LoVo (cell line): ENCODE measurements at places on chromosomes 5 and 9.

DNA sequence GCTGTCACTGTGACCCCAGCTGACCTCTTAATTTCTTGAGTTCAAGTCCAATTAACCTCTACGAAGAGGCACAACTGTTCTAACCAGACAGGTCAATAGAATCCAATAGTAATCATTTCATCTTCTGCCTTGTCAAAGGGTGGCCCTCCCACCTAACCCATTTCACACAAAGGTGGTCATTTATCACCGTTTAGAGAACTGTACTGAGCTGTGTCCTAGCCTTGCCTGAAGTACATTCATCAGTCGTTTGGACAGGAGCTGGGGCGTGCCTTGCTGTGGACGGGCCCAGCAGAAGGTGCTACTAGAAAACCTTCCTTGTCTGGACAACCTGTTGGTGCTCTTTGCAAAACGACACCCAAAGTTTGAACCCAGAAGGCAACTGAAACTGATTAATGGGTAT, 605.4 kb downstream of the ISL1 start:
- DNase-seq, result no peak

GRCh38 chr5:149039506-149039905, 23.4 kb downstream of the SH3TC2 start:
- DNase-seq, result no peak

- no peak for DNase-seq
Measured at GRCh38 chr5:37715361-37715760, 124.5 kb downstream of the GDNF start.

- no peak for DNase-seq
Measured at GRCh38 chr5:134948911-134949310, 18.8 kb upstream of the CATSPER3 start.

DNA sequence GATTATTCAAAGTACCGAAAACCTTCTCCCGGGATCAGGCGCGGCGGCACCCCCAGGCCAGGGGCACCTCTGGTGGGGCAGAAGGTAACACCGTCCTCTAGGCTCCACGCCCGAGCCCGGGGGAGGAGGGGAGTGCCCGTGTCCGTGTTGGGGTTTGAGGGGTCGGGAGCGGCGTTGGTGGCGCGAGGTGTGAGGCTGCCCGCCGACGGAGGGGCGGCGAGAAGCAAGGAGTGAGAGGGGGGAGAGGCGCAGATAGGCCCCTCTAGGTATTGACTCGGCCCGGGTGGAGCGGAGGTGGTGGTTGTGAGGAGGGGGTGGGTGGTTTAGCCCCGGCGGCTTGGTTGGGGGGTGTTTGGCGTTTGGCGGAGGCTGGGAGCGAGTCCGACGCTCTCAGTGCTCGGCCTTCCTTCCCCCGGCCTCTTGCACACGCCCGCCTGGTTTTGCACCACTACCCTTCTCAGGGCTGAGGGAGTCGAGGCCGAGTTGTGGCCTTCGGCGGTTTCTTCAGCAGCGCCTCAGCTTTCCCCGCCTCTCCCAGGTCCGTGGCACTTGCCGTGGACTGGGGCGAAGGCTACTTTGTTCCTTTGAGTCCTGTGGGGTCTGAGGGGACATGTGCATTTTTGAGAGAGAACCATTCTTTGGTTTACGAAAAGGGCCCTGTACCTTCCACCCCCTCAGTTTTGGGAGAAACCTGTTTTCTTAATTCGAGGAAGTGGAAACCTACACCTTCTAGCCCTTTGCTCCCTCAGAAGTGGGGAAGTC, 450 bp downstream of the GPBP1 start:
- peak; percentile 13 for DNase-seq

GRCh38 chr9:81363916-81364480, 325.3 kb downstream of the TLE1 start:
- DNase-seq, result no peak

DNA sequence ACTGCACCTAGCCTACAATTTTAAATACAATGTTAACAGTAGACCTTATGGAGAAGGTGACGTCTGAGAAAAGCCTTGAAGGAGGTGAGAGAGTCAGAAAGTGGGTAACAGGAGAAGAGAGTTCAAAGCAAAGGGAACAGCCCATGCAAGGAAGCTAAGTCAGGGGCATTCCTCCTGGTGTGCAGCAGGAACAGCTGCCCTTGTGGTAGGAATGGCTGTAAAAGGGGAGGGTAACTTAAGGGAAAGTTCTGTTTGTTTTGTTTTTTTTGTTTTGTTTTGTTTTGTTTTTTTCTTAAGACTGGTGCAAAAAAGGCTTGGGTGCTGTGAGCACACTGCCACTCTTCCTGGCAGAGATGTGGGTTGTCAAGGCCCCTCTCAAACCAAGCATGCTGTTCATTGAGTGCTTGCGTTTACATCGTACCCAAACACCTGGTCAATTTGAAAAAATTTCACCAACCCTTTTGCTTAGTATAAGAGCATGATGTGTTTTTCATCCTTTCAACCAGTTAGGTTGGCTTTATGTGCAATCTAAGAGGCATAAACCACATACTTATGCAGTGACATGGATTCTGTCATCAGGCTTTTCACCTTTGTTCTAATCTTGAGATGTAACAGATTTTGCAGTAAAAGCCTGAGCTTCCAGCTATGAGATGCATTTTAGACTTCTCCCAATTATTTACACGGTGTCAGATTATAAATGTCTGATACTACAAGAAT, 279.7 kb downstream of the GLIS3 start:
- DNase-seq, result no peak

DNA sequence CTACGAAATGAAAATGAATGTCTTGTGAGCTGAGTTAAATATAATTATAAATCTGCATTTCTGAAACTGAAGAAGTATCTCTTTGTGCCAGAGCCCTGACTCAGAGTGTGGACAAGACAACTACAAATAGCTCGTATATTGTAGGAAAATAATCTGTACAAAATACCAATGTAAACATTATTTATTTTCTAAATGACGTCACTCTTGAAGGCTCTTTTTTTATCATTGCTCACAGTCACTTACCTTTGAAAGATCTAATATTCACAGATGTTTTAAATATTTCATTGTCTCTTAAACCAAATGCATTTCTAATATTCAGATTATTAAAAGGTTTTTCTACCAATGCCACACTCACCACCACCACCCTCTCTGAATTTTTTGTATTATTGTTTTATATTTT, 226.1 kb downstream of the SLCO4C1 start:
- DNase-seq, result no peak

- no peak for DNase-seq
Measured at GRCh38 chr9:83511051-83511450, 27.1 kb downstream of the FRMD3 start.

DNA sequence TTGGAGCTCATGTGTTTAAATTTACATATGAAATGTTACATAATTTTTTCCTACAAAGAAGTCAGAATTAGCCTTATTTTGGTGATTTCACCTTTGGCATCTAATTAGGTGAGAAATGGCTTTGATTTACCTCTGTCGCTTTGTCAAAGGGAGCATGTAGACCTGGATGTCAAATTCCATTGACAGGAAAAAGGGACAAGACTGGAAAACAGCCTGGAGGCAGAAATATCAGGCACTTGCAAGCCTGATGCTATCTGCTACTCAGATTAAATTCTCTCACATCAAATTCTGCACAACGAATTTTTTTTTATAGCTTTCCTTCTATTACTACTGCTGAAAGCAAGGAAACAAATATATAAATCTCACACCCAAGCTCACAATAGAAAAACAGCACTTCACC, 54.1 kb upstream of the CTNND2 start:
- DNase-seq, result no peak

GRCh38 chr5:145800181-145800580, 35.0 kb downstream of the PRELID2 start:
- no peak for DNase-seq

GRCh38 chr9:92614763-92615461, 55.0 kb downstream of the IPPK start:
- DNase-seq, result no peak

DNA sequence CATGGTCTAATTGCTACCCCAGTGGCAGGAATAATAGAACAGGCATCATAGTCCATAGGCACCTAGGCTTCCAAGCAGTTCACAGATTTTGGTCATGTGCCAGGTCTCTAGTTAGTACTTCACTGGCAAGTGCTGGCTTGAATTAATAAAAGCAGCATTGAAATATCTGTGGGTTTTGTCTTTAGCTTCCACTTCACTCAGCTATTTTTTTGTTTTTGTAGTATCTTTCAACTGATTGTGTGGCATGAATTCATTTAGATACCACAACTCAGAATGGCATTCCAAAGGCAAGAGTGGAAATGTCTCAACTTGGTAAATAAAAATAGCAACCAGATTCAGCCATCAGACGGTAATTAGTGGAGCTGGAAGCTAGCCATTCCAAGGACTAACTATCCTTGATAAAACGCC, 27.9 kb upstream of the ITGA2 start:
- DNase-seq, result no peak

DNA sequence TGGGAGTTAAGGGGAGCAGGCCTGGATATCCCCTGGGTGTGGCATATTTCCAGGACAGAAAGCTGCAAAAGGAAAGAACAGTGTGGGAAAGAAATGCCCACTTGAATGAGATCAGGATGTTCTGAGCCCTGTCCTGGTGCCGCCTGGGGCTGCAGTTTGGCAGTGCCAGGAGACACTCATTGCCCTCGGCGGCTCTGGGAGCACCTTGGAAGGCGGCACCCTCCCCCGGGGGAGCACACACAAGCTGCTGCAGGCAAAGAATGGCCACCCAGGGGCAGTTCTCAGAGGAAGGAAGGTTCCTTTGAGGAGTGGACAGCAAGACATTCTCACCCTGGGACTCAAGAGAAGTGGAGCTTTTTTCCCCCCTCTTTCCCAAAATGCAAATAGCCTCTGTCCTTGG, 305.3 kb downstream of the NTRK2 start:
- no peak for DNase-seq

DNA sequence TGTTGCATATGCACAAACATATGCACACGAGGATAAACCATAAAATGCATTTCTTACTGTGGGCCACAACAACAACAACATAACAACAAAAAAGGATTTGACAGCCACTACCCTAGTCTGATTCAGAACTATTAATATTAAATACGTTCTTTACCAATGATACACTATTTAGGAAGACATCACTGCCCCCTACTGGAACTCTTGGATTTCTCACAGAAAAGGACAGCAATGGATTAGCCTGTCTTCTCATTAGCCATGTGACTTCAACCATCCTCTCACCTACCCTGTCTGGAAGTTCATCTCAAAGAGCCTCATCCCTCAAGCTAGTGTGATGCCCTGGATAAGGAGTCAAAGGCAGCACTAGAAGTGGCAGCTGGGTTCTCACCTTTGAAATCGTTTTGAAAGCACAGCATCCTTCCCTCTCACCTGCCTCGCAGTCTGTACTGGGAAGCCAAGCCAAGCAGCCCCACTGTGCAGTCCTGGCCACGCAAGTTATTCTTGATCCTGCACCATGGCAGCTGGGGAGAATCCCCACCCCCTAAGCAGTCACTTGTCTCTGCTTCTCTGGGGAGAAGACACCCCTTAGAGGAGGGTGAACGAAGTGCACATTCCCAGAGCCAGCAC, 64.6 kb downstream of the SH3TC2 start:
- DNase-seq, result peak; percentile 54

DNA sequence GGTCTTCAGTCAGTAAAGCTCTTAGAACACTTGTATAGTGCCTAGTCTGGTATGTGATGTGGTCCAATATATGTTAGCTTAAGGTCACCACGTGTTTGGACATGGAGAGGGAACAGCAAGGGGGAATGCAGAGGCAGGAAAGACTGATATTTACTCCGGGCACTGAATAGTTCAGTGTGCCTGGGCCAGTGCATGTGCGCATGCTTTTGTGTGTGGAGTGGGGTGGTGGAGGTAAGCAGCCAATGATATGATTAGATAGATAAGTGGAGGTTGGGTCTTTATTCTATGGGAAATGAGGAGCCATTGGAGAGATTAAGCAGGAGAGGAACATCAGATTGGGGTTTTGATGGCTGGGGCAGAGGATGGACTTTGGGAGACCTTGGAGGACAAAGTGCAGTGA, 14.0 kb downstream of the OR13J1 start:
- DNase-seq, result no peak

- no peak for DNase-seq
Measured at GRCh38 chr5:137617528-137618205, 118.2 kb downstream of the KLHL3 start.

GRCh38 chr5:96712100-96712746, 50.0 kb downstream of the CAST start:
- DNase-seq, result no peak

DNA sequence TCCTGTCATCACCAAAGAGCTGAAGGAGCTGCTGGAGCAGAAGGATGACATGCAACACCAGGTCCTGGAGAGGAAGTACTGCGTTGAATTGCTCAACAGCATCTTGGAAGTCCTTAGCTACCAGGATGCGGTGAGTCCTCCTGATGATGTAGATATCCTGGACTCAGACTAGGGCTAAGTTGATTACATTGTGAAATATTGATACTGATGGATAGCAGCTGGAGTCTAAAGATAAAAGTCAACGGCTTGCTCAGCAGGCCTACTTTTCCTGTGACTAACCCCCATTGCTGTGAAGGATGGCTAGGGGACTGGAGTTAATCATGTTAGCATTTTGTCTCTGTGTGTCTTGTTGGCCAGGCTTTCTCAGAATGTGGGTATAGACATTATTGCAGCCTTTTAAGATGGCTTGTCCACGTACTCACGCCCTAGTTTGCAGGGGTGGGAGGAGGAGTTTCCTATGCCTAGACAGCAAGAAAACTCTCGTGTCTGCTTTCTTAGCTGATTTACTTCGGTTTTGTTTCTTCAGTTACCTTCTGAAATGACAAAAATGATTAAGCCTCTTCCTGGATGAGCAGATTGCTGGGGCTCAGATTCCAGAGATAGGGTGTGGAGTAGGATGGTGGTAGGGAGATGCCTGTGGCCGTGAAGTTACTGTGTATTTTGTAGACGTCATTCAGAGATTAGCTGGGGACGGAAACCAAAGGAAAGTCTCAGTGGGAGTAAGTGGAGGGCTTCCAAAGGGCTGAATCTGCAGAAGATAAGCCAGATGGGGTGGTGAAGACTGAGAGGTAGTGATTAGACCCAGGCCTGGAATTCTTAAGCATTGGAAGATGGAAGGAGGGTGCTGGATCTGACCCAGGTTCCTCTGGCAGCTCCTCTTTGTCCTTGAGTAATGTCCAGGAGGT, 166.3 kb downstream of the DOCK2 start:
- DNase-seq, result no peak

DNA sequence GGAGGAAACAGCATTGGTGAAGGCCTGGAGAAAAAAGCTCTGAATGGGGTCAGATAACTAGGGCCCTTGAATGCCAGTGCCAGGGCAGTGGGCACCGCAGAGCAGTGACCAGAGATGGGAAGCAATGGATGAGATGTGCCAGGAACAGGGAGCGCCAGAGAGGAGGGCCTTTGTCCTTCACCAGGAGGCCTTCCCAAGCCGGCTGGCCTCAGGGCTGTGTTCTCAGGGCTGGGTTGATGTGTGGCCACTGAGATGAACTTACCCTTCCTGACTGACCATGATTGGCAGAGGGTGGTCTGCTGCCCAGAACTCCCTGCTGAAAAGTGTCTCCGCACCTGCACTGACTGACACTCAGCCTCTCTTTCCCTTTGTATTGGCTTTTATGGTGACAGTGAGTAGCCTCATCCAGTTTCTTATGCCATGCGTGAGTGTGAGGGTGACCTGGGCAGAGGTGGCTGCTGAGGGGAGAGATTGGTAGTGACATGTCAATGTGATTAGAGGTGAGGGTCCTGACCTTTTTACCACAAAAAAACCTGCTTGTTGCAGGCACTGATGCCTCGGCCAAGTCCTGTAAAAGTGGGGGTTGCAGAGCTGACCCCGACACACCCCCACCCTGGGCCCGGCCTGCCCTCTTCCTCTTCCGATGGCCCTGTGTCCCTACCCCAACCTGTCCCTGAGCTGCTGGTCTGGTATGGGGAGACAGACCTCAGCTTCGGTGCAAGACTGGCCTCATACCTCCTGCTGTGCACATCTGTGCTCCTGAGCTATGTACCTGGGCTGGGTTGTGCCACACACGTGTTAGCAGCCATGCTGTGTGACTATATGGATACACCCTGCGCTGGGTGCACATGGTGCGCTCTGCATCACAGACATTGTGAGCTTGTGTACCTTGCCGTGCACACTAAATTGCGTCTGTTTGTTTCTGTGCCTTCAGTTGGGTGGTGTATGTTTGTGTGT, 57.1 kb upstream of the PSD2 start:
- no peak for DNase-seq
